Pons (tissue), 1 donor: ENCODE measurements at places on chromosomes 1 and 21.

GRCh38 chr1:200428482-200429205, 18.8 kb upstream of the ZNF281 start:
- no peak for DNase-seq

- no peak for DNase-seq
Measured at GRCh38 chr1:177091040-177091439, 73.5 kb downstream of the ASTN1 start.

DNA sequence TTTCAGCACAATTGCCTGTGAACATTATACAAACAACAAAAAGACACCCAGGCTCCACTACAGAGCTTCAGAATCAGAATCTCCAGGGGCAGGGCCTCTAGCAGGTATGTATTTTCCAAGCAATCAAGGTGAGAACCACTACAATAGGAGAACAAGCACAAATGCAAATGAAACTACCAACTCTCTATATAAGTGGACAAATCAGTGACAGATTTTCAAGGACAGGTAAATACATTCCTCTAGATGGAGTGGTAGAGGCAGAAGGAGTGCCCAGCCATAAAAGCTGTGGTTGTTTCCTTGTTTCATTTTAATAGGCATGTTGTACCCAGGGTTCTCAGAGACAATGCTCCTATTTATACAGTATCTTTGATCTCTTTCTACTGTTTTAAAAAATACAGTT, 20.1 kb upstream of the CCDC17 start:
- DNase-seq: peak; percentile 78

DNA sequence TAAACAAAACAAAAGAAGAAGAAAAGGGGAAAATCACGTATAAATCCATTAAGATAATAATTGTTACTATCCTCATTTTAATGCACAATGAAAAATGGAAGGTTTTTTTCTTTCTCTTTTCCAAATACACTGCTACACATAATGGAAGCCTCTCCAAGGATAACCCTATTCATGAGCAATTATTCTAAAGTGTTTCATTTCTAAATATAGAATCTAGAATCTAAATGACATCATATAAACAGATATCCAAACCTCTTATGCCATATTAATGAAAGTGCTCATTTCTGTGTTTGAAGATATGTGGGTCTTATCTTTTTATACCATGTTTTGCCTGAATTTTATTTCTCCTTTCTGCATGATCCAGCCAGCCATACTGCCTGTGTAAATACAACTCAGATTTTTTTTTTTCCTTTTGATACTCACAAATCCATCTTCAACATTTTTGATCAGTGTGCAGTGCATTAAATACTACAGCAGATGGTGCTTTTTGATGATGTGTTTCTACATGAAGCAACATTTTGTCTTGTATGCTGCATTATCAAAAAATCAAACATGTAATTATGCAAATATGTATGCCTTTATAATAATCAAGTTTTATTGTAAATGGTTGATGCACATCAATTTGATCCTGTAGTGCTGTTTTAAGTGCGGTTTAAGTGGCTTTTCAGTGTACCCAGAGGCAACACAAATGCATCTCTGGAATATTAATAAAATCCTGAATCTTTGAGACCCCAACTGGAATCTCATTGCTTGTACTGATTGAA, 625.6 kb upstream of the PTBP2 start:
- DNase-seq: no peak

- DNase-seq: no peak
Measured at GRCh38 chr21:34653522-34653921, 15.3 kb upstream of the CLIC6 start.

DNA sequence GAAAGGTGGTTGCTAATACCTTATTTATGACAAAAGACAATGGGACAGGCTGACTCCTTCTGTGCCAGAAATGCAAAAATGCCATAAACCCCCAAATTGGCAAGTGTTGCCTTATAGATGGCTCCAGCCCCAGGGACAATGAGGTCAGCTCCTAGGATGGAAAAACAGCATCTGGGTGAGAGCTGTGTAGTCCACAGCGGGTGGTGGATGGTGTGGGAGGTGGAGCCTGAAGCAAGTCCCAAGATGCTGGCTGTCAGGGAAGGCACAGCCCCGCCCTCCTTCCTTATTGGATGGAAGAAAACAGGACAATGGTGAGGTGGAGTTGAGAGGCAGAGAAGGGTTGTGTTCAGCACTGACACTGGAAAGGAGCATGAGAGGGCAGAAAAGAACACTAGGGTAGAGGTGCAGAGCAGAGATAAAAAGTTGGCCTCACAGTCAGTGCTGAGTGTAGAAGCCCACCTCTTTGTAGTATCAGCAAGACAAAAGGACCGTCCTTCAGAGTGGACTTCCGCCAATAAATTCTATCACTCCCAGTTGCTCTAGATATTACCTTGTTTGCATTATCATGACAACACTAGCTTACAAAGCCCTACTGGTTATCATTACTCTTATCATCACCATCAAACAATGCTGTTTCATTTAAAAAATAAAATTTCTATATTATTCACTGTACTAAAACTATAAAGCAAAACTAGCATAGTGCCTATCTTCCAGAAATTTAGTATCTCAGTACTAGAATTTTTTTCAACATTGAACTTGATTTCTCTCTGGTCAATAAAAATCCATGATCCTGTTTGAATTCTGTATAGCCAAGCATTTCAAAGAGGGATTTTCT, 3.7 kb upstream of the SDE2 start:
- DNase-seq: peak; percentile 40

- DNase-seq: peak; percentile 66
Measured at GRCh38 chr21:24514081-24514733, 1093.1 kb downstream of the MRPL39 start.

DNA sequence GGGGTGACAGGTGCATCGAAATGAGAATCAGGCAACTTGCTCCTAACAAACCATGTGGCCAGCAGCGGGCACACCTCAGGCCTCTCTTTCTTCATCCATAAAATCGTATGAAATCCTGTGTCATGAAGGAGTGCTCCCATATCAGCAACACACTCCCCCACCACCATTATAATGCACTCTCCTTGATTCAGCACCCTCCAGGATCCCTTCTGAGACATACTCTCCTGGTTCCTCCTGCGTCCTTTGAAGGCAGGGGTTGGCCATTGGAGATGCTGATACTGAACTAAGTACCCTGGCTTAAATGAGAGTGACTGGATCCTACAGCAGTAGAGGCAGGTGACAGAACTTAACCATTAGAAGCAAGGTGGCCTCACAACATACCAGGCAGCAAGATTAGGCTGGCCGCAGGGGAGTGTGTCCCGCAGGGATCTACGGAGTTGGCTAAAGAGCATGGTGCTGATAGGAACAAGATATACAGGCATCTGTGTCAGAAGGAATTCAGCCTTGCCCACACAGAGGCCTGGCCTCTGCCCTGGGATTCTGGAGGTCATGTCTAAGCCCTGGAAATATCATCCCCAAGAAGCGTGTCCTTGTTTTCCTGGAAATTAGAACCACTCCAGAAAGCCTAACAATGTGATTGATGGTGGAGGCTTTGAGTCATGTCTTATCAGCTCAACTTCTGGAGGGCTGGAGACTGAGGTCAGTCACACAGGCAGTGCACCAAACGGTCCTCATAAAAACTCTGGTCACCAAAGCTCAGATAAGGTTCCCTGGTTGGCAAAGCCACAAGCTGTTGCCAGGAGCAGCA, 16.8 kb downstream of the S100A7A start:
- no peak for DNase-seq

- DNase-seq: peak; percentile 30
Measured at GRCh38 chr1:220700556-220701179, 10.5 kb downstream of the C1orf115 start.

DNA sequence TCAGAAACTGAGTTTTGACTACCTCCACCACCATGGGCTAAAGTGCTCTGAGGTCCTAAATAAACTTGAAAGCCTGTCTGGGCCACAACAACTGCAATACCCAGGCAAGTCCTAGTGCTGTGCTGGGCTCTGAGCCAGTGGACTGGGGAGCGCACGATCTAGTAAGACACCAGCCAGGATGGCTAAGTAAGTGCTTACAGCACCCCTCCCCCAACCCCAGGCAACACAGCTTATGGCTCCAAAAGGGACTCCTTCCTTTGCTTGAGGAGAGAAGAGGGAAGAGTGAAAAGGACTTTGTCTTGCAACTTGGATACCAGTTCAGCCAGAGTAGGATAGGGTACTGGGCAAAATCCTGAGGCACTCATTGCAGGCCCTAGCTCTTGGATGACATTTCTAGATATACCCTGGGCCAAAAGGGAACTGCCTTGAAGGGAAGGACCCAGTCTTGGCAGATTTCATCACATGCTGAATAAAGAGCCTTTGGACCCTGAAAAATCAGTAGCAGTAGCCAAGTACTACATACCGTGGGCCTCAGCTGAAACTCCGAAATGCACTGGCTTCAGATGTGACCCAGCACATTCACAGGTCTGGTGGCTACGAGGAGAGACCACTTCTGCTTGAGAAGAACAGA, 1.6 kb downstream of the C1orf105 start:
- peak; percentile 34 for DNase-seq

DNA sequence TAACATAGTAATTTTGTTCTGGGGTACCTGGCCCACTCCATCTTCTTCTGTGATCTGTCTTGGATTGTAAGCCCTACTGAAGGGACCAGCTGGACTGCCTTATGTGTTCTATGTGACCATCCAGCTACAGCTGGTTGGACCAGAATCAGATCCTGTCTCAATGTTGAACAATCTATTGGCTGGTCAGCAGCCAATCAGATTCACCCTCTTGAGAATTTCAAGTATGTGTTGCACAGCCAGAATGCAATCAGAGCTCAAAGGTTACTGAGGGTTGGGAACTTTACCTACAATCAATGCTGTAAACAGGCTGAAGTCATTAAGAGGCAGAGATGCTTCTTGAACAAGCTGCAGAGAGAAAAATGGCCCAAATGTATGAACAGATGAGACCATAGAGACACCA, 61.9 kb downstream of the KCNC4 start:
- no peak for DNase-seq

GRCh38 chr1:32390904-32391870, 3.1 kb downstream of the BSDC1 start:
- DNase-seq: no peak

DNA sequence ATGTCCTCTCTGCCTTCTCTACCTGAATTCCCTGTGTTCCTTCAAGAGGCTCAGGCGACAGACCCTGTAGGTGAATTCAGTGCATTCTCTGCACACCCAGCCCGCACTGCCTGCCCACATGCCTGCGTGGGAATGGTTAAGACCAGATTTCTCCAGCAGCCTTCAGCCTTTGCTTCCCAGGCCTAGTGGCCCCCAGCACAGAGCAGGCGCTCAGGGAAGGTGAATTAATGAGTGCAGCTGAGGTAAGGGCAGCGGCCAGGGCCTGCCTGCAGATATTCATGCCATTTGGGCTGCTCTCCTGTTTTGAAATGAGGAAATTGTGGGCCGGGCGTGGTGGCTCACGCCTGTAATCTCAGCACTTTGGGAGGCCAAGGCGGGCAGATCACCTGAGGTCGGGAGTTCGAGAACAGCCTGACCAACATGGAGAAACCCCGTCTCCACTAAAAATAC, 45.5 kb downstream of the IER5 start:
- DNase-seq: no peak

DNA sequence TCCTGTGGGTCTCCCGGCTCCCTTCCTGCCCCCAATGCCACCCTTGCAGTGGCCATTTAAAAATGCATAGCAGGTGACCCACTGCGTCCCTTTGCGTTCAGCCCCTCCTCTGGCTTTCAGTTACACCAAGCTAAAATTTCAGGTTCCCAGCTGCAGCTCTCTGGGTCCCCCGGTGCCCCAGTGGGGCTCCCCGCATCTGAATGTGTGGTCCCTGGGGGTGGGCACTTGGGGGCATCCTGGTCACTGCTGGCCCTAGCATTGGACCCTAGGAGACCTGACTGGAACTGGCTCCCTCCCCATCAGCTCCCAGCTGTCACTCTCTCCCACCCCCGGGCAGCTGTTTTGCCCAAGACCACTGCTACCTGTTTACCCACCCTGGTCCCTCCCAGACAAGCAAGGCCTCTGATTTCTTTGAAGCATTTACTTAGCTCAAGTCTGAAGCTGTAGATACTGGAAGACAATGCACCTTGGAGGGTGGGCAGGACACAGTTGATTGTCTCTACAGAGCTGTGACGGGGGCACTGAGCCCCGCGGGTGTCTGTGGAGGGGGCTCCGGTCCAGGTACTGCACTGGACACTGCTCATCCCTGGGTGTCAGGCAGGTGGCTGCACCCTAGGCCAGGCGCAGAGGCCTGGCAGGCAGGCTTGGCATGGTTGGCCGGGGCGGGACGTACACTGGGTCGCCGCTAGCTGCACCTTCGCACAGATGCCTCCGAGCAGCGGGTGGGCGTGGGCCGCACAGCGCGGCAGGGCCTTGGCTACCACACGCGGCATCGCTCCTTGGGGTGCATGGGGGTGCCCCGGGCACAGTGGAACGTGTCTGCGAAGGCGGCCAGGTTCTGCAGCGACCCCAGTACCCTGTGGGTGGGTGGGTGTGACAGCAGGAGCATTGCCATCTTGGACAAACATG, 3.9 kb downstream of the PRXL2B start:
- DNase-seq: no peak

- no peak for DNase-seq
Measured at GRCh38 chr1:51631747-51632146, 14.9 kb downstream of the OSBPL9 start.

GRCh38 chr1:165496501-165496900, 47.3 kb upstream of the LRRC52 start:
- DNase-seq: no peak

DNA sequence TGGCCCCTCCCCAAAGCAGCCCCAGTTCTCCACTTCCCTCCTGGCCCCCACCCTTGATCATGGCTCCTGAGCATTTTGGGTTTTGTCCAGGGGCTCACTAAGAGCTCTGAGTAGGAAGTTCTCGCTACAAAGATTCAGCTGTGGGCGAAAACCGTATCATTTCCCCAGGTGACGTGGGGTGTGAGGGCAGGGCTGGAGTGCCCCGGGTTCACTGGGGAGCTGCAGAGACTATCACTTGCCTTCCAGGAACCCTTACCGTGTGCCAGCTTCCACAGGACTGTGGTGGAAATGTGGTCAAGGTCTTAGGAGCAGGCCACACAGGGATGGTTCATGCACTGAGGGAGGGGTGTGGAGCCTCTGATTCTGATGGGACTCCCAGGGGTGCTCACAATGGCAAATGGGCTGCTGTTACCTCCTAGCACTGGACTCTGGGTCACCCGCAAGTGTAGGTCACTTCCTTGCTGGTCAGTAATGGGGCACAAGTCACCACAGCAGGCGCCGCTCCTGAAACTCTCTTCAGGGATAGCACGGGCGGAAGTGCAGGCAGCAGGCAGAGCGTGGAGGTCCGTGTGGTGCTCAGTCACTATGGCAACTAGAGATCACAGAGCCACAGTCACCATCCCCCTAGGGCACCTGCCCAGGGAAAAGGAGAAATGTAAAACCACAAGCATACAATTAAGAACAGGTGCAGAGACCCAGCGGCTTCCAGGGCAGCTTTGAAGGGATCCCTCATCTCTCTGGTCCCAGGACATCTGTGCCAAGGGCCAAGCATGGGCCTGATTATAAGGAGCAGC, 35.4 kb downstream of the RSPH1 start:
- no peak for DNase-seq

GRCh38 chr1:226661271-226661670, 77.8 kb downstream of the ITPKB start:
- no peak for DNase-seq

- no peak for DNase-seq
Measured at GRCh38 chr1:38615680-38616079, 243.9 kb downstream of the RRAGC start.

- DNase-seq: no peak
Measured at GRCh38 chr21:36535618-36536241, 55.8 kb upstream of the CLDN14 start.
